Bronchial epithelial cell (primary cell): ENCODE measurements at places on chromosomes 2 and 18.
A peak's percentile ranks its signal among the peaks of the same experiment; 100 is the strongest.

- DNase-seq: peak; percentile 81
These were observed 1.7 kb upstream of the POLR2D start for GRCh38 chr2:127859712-127860085.

GRCh38 chr2:16851126-16851525 is 185.5 kb upstream of the CYRIA start:
- no peak for DNase-seq

DNA sequence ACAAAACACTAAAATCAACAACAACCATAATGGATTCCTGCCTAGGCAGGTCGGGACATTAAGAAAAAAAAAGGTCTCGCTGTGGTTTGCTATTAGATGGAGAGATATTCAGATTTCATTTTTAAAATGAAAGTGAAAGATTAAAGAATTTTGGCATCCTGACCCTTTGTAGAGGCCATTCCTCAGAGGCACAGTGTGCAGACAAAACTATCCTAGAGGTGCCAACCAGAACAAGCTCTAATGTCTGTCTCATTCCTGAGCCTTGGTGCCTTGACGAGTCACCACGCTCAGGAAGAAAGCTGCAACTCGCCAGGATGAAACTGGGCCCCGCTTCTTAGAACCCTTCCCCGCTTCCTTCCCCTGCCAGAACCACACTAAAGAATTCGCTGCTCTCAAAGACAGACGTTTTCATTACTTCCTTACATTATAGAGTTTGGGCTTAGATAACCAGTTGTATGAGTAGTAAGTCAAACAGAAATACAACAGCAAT is 156.0 kb downstream of the TGIF1 start:
- peak; percentile 36 for DNase-seq

GRCh38 chr2:242041816-242042215 is 172.3 kb downstream of the RTP5 start:
- DNase-seq: no peak

DNA sequence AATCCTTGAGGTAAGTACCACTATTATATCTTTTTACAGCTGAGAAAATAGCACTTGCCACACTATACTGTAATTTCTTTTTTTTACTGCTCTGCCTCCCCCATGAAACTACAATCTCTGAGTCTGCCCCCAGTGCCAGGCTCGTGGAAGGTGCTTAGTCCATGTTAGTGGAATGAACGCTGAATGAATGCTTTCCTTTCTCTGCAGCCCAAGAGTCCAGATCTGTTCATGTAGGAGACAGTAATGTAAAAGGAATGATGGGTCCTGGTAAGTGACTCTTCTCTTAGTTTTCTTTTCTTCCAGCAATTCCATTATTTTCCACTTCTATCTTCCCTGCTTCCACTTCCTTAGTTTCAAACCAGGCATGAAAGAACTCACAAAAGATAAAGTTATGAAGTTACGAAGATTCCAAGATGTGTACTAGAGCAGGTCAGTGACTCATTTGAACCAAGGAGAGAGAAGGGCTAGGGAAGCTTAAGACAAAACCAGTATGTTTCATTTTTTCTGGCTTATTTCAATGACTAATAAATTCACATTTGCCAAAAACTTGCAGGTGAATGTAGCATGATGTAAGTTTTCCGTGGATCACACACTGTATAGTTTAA is 46.0 kb downstream of the ARHGEF33 start:
- DNase-seq: peak; percentile 51

- DNase-seq: no peak
These were observed 146.3 kb upstream of the TWIST2 start for GRCh38 chr2:238701341-238702206.

DNA sequence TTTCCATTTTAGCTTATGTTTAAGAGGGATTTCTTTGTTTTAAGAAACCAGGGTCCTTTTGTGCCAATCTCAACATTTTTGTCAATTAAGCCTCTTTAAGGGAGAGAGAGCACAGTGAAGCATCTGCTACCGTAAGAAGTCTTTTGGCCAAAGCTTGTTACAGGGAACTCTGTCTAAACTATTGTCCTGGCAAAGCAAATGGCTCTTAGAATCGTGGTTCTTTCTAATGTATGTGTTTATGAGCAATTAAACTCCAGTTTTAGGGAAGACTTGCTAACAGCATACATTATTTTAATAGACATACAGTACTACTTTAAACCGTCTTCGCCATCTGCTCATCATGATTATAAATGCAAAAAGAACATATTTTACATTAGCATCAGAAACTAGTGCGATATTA is 202.1 kb downstream of the CDCA7 start:
- no peak for DNase-seq

- DNase-seq: no peak
These were observed 32.0 kb upstream of the TMEM18 start for GRCh38 chr2:709138-709765.

- peak; percentile 39 for DNase-seq
These were observed 33.8 kb downstream of the SMC6 start for GRCh38 chr2:17719562-17720371.

GRCh38 chr2:209741953-209742352 is 29.7 kb upstream of the UNC80 start:
- DNase-seq: no peak

GRCh38 chr2:159695795-159696448 is 16.4 kb upstream of the MARCHF7 start:
- DNase-seq: no peak
